Activated naive CD4-positive, alpha-beta T cell treated with anti-CD3 and anti-CD28 coated beads for 36 hours (primary cell): ENCODE measurements at places on chromosomes 12 and 14.

DNA sequence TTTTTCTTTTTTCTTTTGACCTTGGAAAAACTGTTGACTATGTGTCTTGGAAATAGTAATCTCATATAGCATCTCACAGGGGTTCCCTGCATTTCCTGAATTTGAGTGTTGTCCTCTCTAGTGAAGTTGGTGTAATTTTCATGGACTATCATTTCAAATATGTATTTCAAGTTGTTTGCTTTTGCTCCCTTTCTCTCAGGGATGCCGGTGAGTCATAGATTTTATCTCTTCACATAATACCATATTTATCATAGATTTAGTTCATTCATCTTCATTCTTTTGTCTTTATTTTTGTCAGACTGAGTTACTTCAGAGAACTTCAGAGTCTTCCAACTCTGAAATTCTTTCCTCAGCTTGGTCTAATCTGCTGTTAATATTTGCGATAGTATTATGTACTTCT, 1320.6 kb downstream of the LRFN5 start:
- DNase-seq, result no peak

GRCh38 chr14:21978184-21978998, 304.8 kb upstream of the OR4E1 start:
- peak; percentile 78 for DNase-seq

DNA sequence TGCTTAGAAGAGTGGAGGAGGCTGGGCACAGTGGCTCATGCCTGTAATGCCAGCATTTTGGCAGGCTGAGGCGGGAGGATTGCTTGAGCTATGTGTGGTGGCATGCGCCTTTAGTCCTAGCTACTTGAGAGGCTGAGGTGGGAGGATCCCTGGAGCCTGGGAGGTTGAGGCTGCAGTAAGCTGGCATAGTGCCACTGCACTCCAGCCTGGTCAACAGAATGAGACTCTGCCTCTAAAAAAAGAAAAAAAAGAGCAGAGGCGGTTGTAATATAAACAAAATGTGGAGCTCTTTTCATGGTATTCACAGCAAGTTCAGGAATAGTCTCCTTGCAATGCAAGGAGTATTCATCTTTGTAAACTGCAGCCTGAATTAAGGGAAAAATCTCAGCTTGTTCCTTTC, 27.2 kb downstream of the ARID2 start:
- no peak for DNase-seq

DNA sequence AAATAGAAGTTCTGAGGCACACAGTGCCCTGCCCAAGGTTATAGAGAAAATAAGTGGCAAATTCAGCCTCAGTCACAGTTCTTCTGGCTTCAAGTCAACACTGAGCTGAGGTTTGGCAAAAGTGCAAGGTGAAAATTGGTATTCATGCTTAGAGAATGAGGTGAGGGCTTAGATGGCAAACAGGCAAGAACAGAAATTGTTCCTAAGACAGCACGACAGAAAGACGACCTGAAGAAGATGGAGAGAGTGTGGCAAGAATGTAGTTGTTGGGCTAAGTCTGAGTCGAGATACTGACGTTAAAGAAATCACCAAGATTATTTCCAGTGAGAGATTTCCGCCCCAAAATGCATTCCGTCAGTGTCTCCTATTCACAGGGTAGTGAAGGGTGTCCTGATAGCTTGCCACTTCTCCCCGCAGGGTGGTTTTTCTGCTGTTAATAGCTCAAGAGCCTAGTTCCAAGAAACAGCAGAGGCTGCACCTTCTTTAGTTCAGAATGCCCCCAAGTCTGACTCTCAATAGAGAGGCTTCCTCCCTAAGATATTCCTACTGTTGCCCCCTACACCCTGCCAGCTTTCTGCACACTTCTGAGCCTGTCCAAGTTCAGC, 260.8 kb upstream of the AMIGO2 start:
- DNase-seq, result no peak

DNA sequence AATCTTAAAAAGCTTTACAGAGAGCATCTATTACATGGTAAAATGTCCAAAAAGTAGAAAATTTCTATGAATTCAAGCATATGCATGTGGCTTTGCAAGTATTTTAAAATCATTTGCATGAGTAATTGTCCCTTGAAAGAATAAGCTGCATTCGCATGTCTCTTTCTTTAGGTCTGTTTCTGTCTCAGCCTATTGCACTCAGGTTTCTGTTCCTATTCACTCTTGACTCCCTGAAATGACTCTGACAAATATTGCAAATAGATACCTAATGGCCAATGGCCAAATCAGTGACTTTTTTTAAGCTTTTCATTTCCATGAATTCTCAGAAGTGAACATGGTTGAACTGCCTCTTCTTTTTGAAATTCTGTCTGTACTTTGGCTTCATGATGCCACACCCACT, 6.4 kb upstream of the TTC8 start:
- DNase-seq, result no peak

DNA sequence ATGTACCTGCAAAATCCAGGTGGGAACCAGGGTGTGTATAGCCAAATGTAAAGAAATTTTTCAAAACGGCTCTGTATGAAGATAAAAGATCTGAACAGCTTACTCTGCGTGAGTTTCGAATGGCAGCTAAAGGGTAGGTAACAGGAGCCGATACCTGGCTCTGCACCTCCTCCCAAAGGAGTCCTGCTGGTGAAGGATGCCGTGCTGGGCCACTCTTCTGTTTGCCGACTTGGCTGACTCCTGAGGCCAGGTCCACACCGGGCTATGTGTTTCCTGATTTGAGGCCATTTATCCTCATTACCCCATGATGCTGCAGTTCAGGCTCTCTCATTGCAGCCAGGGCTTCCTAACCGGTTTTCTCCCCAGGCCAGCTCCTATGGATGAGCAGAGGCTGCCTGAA, 244.6 kb downstream of the SLC41A2 start:
- no peak for DNase-seq
